ENCODE measurements at places on chromosomes 2 and 18.
A peak's percentile ranks its signal among the peaks of the same experiment; 100 is the strongest.

- DNase-seq, result no peak
Measured at GRCh38 chr2:228841877-228842276, 429.2 kb downstream of the PID1 start.

DNA sequence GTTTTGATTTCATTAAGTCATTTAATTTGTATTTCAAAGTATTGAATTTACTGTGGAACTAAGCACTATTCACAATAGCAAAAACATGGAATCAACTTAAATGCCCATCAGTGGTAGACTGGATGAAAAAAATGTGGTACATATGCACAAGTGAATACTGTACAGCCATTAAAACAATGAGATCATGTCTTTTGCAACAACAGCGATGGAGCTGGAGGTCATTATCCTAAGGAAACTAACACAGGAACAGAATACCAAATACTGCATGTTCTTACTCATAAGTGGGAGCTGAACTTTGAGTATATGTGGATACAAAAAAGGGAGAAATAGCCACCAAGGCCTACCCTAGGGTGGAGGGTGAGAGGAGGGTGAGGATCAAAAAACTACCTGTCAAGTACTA lies 164.4 kb downstream of the BABAM2 start:
- no peak for DNase-seq

DNA sequence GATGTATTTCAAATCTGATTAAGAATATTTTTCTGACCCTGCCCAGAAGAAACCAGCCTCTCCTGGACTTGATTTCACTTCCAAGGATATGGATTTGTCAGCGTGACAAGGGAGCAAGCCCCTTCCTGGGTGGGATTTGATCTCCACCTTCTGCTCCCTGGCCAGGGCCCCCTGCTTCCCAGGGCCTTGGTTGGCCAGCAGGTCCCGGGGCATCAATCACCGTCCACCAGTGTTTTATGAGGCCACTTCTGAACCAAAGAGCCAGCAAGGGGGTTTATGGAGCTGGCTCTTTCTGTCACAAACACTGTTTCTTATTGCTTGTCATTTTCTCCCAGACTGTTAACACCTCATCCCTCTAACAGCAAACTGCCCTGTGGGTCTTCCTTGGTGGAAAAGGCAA lies 320.5 kb upstream of the SKOR2 start:
- no peak for DNase-seq

- no peak for DNase-seq
Measured at GRCh38 chr2:64992990-64993389, 3.8 kb downstream of the SLC1A4 start.

DNA sequence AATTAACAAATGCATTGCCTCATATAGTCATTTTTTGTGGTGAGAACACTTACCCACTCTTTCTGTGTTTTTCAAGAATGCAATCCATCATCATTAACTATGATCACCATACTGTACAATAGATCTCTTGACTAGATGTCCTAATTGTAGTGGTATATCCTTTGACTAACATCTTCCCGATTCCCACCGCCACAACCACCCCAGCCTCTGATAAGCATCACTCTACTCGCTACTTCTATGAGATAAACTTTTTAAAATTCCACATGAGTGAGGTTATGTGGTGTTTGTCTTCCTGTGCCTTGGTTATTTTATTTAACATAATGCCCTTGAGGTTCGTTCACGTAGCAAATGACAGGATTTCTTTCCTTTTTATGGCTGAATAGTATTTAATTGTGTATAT lies 6.6 kb downstream of the VWA3B start:
- DNase-seq, result no peak

GRCh38 chr2:109381327-109381820 lies 232.4 kb downstream of the SEPTIN10 start:
- DNase-seq, result no peak

DNA sequence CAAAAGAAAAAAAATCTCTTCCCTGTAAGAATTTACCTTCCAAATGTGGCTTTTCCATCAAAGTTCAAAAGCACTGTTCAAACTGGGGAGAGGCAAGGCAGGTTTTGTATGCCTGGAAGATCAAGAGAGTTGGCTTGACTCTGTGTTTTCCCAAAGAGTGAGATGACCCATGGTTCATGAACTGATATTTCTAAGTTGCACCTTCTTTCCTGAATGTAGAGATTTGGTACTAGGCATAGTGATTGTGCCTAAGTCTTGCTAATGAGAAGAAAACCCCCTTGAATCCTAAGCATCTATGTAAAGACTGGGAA lies 23.4 kb upstream of the LPIN1 start:
- no peak for DNase-seq

GRCh38 chr2:101349893-101350662 lies 37.2 kb downstream of the CREG2 start:
- DNase-seq, result no peak

DNA sequence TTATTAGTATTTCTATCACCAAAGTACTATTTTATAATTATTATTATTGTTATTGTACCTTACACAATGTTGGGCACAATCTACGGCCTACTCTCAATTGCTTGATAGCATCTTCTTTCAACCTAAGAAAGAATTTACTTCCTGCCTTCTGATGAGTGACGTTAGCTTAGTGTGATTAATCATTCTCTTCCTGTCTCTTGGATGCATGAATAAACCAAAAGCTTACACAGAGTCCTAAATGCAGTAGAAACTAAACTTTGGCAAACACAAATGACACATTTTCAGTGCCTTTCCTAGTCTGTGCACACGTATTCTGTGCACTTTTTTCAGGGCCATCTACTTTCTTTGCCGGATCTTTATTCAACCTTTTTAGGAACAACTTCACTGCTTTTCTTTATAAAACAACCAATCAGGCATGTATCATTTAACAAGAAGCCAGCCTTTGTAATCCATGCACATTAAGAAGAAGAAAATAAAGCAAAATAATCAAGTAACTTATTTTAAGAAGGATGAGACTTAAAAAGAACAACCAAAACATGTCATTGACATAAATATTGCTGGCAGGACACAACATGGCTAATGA lies 19.1 kb downstream of the TRAK2 start:
- no peak for DNase-seq

- peak; percentile 0 for DNase-seq
Measured at GRCh38 chr2:80238692-80239469, 65.7 kb downstream of the LRRTM1 start.

DNA sequence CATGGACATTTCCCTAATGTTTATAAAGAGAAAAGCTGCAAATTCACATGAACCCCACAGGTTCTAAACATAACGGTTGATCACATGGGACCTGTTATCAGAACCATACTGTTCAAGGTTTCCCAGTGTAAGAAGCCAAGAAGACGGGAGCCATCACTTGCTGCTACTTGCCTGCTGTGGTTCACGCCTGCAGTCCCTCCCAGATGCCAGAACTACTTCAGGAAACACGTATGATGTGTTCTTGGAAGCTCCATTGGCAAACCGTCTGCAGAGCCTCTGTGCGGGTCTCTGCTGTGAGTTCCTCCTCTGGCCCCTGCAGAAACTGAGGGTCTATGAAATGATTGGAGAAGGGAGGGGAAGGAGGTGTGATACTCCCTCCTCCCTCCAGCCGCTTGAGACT lies 75.2 kb downstream of the CABLES1 start:
- no peak for DNase-seq

- DNase-seq, result no peak
Measured at GRCh38 chr2:233395687-233396086, 41.4 kb downstream of the DGKD start.

GRCh38 chr2:58951722-58952121 lies 710.6 kb upstream of the FANCL start:
- DNase-seq, result no peak

GRCh38 chr2:205858881-205859441 lies 176.7 kb downstream of the NRP2 start:
- no peak for DNase-seq

DNA sequence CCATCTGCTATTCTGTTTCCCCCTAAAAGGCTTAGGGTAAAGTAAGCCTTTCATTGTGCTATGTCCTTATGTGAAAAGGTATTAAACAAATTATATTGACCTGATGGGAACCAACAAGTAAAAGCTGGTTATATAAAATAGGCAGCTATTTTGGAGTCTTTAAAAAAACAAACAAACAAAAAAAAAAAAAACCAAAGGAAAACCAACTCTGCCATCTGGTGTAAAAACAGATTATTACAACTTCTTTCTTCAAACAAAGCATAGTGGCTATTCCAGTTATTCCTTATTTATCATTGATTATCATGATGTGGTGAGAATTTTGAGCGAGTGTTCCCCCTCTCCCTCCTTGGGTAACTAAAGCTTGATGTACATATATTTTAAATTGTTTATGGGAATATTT lies 122.3 kb upstream of the FHL2 start:
- no peak for DNase-seq

DNA sequence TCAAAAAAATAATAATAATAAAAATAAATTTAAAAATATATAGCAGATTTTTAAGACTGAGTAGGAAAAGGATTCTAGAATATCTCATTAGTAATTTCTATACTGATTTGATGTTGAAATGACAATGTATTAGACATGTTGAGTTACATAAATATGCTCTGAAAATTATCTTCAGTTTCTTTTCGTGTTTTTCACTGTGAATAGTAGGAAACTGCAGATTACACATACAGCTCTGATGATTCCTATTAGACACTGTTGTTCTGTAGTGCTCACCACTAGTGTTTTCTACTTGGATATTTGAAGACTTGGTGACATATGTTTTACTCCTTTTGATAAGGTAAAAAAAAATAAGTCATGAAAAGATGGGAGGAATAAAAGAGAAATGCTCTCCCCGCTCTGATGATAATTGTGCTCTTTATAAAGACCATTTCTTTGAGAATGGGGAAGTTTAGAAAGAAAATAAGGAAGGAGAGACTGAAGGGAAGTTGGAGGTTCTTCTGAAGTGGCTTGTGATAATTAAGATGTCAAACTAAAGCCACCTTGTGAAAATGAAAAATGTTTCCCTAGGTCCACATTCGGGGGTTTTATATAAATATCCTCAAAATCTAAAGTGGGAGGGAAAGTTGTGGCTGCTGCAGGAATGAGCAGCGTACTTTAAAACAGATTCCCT lies 52.9 kb downstream of the SLC9A2 start:
- no peak for DNase-seq

DNA sequence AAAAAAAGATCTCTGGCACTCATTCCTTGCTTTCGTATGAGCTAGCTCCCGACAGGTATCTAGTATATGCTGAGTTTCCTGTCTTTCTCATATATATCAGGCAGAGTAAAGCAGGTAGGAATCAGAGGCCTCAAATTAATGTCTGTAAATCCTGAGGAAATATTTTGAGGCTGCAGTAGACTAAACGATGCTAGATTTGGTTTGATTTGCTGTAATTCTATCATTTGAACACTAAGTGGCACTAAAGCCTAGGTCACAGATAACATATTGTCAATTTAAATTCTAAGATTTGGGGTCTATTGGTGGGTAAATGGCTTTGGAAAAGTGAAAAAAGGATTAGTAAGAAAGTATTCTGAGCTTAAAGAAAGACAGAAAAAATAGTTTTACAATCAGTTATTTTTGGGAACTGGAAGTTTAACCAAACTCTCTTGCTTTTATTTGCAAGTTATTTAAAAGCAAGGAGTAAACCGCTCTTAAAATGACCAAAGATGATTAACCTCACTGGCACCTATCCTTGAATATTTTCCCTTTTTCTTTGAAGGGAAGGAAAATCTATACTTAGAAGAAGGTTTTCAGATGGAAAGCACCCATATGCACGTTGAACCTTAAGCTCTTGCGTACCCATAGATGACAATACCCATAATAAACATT lies 37.6 kb upstream of the SLC4A10 start:
- DNase-seq, result no peak

- DNase-seq, result no peak
Measured at GRCh38 chr2:144083211-144083610, 436.7 kb downstream of the ZEB2 start.

DNA sequence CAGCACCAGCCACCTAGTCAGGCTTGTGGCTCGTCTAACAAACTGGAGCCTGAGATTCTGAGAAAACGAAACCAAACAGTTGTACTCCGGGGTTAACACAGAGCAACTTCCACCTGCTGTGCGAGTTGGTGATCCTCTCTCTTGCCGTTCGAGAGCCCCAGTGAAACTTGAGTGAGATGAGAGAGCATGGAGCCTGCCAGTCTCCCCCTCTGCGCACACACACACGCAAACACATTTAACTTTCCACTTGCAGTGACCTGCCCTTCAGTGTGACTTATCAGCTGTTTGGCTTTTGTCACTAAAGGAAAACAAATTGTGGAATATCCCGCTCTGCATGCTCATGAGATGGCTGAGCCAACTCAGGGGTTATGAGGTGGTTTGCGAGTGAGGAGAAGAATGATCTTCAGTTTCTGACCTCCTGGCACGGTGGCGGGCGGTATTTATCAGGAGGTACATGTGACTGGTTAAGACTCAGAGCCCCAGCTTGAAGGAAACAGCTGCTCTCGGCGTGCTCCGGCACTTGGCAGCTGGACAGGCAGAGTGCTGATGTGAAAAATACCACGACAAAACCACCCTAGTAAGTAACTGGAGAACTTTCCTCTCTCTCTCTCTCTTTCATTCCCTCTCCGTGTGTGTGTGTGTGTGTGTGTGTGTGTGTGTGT lies at the start of gene RASGRP3:
Gene RASGRP3 (plus strand): TSS at position 519 of the 662 bp plus-strand sequence. CDS start 38,488 bp downstream, outside the sequence.
- peak; percentile 32 for DNase-seq

- DNase-seq, result no peak
Measured at GRCh38 chr2:68032702-68033101, 30.1 kb downstream of the C1D start.

DNA sequence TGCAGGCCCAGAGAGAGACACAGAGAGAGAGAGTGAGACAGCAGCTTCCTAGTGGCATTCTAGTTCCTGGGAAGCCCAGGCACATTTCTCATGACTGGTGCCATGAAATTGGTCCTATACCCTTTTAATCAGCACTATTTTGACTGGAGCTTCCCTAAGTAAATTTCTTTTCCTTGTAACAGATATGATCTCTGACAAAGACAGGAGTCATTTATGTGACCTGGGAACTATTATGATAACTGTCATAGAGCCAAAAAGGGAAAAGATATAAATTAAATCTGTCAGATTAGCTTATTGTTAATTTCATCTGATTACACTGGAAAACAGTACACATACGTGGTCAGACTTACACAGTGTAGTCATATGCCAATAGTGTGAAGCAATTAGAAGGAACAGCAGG lies 161.3 kb upstream of the HNRNPA3 start:
- no peak for DNase-seq

DNA sequence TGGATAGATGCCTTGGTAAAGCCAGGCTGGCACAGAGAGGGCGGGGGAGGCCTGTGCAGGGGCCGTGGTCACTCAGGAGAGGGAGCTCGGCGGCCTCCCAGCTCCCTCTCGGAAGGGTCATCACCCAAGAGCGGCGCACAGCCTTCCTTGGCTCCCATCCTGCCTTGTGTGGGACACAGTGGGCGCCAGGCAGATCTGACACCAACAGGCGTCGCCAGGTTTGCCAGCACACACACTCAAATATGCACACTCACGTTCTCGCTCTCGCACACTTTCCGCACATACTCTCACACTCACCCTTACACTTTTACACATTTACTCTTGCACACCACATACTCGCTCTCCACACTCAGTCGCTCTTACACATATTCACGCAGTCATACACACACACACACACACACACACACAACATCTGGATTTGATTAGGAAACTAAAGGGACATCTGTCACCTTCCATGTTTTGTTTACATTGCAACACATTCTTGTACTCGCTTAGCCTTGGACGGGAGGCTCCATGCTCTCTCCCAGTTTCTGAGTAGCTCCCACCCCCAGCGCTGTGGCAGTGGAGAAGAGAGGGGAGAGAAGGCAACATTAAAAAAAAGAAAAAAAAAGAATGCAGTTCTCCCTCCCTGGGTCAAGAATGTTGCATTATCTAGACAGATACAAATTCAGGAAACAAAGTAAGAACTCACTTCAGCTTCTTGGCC lies 10.5 kb downstream of the CHMP1B start:
- no peak for DNase-seq

GRCh38 chr2:238895891-238896600 lies 48.2 kb downstream of the TWIST2 start:
- no peak for DNase-seq
